ENCODE measurements at places on chromosomes 11 and 22.

DNA sequence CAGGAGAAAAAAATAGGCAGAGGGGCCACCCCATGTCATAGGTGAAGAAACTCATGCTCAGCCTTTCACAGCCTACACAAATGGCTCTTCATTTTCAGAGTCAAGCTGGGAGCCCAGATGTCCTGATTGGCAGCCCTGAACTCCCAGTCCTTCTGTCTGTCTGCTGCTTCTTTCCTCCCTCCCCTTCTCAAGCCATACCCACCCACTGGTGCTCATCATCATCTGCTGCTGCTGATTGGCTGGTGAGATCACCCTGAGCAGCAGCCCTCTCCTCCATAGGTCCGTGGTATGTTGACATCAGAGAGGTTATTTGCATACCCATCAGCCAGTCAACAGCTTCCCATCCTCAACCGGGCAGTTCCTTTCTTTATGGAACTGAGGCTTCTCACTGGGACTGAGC is 46.1 kb upstream of the PRDM11 start:
- DNase-seq: no peak

DNA sequence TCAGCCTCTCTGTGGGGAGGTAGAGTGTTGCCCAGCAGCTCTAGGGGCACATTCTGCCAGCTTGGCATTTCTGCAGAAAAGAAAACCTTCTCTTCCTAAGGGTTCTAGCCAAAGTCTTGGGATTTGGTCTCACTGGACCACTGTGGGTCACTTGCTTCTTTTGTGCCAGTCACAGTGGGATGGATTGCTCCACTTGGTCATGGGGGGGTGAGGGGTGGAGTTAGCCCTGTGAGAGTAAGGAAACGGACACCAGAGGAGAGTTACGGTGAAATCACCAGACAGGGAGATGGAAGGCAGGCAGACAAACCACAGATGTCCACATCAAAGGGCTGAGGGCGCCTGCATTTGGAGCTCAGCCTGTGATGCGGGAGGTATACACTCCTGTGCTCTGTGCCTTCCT is 10.8 kb downstream of the SGSM1 start:
- no peak for DNase-seq

GRCh38 chr11:27246925-27247324 is 116.1 kb downstream of the CCDC34 start:
- no peak for DNase-seq

- no peak for DNase-seq
Measured at GRCh38 chr11:110903378-110903777, 191.1 kb upstream of the ARHGAP20 start.

DNA sequence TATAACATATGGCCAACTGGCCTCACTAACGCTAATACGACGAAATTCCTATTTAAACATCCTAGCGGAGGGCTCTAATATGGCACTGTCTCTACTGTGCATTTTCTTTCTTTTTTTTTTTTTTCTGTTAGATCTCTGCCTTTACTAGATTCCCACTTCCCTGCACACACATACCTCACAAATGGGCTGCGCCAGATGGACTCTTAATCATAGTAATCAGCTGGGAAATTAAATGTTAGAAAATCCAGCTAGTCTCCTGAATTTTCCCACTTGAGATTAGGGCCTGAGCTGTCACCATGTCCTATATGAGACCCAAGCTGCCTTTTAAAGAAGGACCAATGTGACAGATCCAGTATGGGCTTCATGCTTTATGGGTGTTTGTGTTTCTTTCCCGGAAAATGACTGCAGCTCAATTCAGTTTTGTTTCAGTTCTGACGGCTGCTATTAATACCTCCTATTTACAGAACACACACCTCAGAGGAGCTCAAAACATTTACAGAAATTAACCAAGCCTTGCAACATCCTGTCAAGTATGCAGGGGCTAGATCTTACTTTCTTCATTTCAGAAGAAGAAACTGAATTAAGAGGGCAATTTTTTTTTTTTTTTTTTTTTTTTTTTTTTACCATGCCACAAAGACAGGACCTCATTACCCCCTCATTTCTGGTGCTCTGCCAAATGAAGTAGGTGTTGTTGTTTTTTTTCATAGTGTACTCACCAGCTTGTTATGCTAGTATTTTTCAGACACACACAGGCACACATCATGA is 49.8 kb upstream of the BLID start:
- DNase-seq: no peak

DNA sequence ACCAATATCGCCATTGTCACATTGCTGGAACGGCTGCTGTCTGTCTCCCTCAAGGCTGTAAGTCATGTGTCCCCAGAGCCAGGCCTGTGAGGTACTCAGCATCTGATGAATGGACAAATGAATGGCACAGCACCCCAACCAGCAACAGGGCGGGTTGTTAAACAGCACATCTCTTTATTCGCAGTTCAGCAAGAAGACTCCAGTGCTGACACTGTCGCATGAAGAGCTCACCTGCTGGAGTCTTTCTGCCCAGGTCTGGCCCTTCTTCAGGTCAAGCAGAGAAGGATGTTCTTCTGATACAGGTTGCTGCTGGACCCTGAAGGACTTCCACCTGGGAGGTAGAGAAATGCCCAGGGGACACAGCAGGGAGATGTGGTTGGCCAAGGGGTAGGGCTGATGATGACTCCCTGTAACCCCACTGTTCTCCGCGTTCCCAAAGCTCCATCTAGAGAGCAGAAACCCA is 4.8 kb downstream of the SPATA19 start:
- DNase-seq: no peak

GRCh38 chr11:2788168-2789071 is 88.6 kb upstream of the KCNQ1OT1 start:
- no peak for DNase-seq

DNA sequence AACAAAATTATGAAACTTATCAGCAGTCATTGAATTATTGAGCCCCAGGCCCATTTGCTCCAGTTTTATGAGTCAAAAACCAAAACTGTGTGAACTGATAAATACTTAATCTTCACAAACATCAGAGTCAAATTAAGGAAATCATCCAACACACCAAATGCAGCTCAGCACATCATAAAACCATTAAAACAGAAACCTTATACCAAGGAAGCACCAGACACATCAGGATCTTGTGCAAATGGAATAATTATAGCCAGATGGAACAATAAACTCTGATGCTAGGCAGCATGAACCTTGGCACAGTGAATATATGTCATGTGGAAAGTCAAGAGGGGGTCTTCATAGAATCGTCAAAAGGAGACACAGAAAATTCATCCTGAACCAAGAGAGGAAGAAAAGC is 410.7 kb upstream of the API5 start:
- DNase-seq: no peak

GRCh38 chr11:44645827-44646226 is 80.4 kb downstream of the CD82 start:
- DNase-seq: no peak

DNA sequence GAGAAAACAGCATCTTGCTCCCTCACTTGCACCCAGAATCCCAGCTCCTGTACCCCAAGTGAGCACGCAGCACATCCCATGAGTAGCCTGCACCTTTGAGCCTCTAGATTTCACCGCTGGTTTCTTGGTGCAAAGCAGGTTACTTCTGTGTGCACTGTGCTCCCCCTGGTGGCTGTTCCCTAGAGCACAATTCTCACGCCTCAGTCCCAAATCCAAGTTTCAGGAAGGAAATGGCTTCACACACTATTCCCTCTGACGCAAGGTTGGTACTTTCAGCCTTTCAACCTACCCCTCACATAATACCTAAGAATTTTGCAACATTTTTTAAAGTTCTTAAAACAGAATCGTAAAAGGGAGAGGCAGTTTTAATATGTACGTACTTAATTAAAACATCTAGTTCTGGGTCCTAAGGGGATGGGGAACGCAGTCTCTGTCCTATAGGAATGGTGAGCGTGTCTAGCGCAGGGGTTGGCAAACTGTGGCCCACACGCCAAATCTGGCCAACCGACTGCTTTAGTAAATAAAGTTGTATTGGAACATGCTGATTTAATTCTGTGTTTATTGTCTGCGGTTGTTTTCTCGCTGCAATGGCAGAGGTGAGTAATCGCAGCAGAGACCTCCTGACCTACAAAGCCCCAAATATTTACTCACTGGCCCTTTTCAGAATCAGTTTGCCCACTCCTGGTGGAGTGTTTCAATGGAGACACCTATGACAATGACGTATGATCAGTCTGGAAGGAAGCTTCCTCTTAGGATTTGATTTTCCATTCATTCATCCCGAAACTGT is 27.5 kb downstream of the DHCR7 start:
- DNase-seq: peak; percentile 10

GRCh38 chr22:46969491-46969890 is 207.0 kb downstream of the TBC1D22A start:
- DNase-seq: no peak

DNA sequence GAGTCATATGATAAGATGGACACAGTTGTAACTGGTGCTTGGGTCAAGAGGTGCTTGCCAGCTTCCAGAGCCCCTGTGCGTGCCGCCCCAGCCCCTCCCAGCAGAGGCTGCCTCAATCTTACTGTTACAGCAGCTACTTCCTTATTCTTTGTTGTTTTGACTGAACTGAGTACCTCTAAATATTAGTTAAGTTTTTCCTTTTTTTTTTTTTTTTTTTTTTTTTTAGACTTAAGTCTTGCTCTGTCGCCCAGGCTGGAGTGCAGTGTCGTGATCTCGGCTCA is 8.8 kb downstream of the ZBED4 start:
- no peak for DNase-seq

DNA sequence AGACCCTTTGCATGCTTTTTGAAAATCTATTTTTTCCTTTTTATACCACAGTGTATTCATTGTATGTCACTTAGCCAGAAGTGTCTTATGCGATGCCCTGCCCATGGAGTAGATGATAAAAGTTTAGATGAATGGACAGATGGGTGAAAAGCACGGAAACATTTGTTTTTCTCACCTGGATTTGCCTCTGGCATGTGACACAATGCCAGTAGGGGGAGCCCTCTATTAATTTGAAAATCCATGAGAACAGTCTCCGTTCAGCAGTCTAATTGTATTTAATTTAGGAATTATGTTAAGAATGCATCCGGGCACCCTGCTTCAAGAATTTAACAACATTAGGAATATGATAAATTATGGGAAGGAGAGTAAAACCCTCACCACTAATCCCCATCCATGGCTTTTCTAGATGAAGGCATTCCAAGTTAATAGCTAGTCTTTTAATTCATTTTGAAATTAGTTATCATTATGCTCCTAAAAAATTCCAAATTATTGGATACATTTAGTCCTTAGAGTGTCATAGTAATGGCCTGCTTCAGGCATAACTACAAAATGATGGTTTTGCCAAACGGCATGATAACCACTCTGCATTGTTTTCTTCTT is 55.3 kb upstream of the ALKBH3 start:
- DNase-seq: no peak

- no peak for DNase-seq
Measured at GRCh38 chr11:27370374-27370773, 7.4 kb upstream of the CCDC34 start.

DNA sequence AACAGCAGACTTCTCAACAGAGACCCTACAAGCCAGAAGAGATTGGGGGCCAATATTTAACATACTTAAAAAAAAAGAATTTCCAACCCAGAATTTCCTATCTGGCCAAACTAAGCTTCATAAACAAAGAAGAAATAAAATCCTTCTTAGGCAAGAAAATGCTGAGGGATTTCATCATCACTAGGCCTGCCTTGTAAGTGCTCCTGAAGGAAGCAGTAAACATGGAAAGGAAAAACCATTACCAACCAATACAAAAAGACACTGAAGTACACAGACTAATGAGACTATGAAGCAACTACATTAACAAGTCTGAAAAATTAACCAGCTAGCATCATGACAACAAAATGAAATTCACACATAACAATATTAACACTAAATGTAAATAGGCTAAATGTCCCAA is 947.9 kb upstream of the CHORDC1 start:
- DNase-seq: no peak

GRCh38 chr11:211741-212140 is 4.2 kb downstream of the RIC8A start:
- DNase-seq: no peak

GRCh38 chr11:57358543-57358961 is 20.4 kb downstream of the P2RX3 start:
- no peak for DNase-seq

DNA sequence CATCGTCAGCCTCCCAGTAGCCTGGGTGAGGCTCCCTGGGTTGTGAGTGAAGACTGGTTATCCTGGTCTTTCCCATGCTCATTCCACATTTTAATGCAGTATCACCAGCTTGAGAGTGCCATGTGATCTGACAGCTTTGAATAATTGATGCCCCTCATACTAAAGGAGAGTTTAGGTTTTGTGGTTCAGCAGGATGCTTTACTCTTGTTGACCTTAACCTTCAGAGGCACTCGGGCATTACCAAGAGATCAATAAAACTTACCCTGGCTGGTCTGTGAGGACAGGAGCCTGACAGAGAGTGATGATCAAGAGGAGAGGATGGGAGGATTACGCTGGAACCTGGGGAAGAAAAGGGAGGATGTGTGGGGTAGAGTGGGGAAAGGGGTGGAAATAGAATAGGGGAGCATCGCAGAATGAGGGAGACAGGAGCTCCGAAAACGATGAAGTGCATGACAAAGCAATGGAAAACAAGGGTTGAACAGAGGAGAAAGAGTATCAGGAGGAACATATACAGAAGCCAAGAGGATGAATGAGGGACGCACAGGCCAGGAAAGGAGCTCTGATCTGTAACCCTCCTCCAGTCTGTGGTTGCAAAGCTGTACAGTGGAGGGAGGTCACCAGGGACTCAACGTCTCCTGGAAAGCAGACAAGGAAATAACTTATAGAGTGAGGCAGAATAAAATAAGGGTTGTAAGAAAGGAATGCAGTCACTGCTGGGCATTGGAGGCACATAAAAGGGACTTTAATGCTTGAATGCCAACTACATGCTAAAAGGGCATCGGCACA is 594.5 kb downstream of the NTM start:
- no peak for DNase-seq

DNA sequence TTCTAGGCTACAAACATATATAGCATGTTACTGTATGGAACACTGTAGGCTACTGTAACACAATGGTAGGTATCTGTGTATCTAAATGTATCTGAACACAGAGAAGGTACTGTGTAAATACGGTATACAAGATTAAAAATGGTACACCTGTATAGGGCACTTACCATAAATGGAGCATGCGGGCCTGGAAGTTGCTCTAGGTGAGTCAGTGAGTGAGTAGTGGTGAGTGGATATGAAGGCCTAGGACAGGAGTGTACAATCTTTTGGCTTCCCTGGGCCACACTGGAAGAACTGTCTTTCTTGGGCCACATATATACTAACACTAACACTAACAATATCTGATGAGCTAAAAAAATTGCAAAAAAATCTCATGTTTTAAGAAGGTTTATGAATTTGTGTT is 21.4 kb downstream of the RNF141 start:
- no peak for DNase-seq
